Stimulated activated CD4-positive, alpha-beta T cell treated with anti-CD3 and anti-CD28 coated beads, Interleukin-4, amount 100 ng/mL, for 4 hours (primary cell): ENCODE measurements at places on chromosomes 3 and 15.

- DNase-seq: no peak
Measured at GRCh38 chr3:120816728-120817127, 74.2 kb downstream of the GTF2E1 start.

DNA sequence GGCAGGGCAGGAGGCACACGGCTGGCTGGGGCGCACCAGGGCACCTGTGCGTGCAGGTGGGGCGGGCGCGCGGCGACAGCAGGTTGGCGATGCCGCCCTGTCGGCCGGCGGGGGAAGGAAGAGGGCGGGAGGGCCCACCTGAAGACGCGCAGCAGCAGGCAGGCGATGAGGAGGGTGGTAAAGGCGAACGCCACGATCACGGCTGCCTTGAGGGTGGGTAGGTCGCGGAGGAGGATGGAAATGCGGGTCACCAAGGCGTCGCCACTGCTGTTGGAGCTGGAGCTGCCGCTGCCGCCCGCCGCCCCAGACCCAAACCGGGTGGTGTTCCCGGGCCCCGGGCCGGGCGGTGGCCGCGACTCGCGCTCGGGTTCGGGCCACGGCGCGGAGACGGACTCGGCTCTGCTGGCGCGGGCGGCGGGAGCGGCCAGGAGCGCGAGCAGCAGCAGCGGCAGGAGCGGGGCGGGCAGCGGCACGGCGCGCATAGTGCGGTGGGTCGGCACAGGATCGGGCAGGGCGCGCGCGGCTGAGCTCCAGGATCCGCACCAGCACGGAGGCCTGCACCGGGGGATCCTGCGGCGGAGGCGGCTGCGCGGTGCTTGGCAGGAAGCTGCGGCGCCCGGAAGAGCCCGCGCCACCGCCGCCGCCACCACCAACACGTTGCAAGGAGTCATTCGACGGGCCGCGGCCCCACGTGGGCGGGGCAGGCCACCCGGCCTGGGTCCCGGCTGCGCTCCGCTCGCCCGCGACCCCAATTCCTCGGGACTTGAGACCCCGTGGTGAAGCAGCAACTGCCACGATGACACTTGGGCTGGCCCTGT is at the start of gene FAM174B:
Gene FAM174B (minus strand): TSS at position 598 of the 818 bp plus-strand sequence.
- peak; percentile 51 for DNase-seq

DNA sequence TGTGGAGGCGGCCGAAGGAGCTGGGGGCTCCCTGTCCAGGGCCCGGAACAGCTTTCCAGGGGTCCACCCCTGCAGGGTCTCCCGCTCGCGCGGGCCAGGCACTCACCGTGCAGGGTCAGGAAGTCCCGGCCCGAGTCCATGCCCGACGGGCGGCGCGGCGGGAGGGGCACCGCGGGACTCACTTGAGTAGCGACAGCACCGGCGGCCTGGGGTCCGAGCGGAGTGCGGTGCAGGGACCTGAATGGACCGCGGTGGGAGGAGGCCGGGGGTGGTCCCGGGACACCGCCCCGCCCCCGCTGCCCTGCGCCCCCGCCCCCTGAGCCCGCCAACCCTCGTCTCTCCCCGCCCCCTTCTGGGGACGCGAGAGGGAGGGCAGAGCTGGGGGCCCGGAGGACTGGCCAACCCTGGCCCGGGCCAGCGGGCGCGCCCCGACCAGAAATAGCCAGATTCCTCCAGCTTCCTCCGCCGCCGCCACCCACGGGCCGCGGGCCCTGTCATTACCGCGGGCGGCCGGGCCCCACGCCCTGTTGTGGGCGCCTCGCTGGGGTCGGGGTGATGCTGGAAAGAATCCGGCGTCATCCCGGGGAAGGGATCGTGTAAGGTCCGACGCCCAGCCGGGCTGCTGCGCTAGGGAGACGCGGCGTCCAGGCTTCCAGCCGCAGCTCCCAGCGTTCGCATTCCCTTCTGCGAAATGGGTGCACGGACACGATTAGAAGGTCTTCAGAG is at the start of gene PLCD1:
Gene PLCD1 (minus strand): TSS at position 243 of the 726 bp plus-strand sequence. CDS start 103 bp downstream, at position 140.
- DNase-seq: peak; percentile 16

- DNase-seq: no peak
Measured at GRCh38 chr3:128081226-128081625, 29.0 kb downstream of the SEC61A1 start.

- DNase-seq: no peak
Measured at GRCh38 chr3:168506589-168506988, 410.9 kb upstream of the GOLIM4 start.

GRCh38 chr3:52533623-52534280 is at the start of gene NT5DC2:
NT5DC2 (minus strand) TSS chr3:52533857; CDS start chr3:52533737, 120 bp downstream.
- DNase-seq: peak; percentile 74

GRCh38 chr3:185824051-185825005 is 514 bp downstream of the IGF2BP2 start:
- no peak for DNase-seq

DNA sequence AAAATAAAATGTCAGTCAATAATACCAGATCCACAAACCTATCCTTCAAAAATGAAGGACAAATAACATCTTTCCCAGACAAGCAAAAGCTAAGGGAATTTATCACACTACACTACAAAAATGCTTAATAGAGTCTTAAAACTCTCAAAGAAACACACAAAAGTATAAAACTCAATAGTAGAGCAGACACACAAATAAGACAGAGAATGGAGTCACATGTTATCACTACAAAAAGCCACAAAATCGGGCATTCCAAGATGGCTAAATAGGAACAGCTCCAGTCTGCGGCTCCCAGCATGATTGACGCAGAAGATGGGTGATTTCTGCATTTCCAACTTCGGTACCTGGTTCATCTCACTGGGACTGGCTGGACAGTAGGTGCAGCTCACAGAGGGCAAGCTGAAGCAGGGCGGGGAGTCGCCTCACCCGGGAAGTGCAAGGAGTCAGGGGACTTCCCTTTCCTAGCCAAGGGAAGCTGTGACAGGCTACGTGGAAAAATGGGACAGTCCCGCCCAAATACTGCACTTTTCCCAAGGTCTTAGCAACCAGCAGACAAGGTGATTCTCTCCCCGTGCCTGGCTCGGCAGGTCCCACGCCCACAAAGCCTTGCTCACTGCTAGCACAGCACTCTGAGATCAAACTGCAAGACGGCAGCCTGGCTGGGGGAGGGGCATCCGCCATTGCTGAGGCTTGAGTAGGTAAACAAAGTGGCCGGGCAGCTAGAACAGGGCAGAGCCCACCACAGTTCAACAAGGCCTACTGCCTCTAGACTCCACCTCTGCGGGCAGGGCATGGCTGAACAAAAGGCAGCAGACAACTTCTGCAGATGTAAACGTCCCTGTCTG is 46.3 kb downstream of the SENP7 start:
- no peak for DNase-seq

DNA sequence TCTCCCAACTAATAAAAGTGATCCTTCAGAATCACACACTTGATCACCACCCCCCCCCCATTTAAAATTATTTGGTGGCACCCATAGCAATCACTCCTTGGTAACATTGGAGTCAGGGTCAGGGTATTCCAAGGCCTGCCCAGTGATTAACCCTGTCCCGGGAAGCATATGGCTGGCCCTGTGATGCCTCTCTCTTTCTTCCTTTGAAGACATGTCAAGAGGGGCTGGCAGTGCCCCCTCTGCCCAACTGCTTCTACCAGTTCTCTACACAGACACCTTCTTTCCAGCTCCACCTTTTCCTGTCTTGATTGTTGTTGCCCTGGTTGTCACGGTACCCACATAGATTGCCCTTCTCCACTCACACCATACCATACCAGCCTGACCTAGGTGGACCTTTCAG is 30.9 kb upstream of the MANF start:
- DNase-seq: no peak

DNA sequence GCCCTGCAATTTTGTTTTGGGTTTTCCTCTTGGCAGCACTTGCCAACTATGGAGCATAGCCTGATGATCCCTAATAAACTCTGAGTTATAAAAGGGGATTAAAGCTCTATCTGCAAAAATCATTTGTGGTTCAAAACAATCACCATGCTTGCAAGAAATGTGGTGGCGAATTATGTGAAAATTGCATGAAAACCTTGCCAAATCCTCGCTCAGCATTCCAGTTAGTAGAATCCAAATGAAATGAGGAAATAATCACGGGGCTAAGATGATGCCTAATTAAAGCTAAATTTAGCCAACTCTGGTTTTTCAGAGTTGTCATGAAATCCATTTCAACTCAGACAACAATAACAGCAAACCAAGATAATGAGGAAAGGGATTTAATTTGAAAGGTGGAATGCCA is 73.0 kb upstream of the PROK2 start:
- no peak for DNase-seq

DNA sequence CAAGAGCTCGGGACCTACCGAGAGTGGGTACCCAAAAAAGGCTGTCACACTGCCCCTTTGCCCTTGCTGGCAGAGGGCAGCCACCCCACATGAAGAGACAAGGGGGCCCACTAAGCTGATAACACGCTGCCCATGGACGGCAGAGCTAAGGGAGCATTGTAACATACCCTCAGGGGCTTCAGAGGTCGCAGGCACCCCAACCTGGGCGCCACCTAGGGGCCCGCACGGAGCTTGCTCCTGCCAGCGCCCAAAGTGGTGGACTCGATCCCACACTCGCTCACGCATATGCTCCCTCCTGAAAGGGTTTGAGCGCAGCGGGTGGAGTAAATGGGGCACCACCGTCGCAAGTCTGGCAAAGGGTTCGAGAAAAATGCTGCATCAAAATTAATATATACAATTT is 975.4 kb downstream of the ZPLD1 start:
- no peak for DNase-seq

DNA sequence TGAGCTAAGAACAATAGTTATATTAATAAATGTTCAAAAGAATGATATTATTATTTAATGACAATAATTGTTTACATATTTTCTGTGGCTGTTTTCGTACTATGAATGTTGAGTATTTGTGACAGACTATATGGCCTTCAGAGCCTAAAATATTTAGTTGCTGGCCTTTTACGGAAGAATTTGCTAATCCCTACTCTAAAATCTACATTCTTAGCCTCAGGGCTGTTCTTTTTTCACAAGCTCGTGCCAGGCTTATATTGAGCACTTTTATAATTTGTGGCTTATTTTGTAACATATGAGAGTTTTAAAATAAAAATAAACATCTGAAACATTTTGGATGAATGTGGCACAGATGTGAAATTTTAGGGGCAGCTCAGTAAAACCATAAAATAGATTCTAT is 79.9 kb downstream of the KCNH8 start:
- DNase-seq: no peak

GRCh38 chr3:128706086-128706615 is 19.8 kb upstream of the RAB7A start:
- DNase-seq: no peak
